Memory B cell (primary cell): ENCODE measurements at places on chromosomes 11 and 22.

DNA sequence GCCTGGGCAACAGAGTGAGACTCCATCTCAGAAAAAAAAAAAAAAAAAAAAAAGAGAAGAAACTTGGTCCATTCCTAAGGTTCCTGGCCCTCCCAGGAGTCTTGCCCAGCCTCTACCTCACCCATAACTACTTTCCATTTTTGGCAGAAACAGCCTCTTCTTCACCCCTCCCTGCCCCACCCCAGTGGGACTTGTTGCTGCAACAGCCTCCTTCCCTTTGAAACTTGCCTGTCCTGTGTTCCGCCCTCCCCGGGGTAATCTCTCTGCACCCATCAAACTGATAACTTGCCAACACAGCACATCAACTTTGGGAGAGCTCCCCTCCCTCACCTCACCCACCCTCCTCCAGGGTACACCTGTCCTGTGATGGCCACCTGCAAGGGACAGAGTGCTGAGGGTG lies 10.0 kb upstream of the FAM83F start:
- no peak for DNase-seq

GRCh38 chr11:65323813-65324212 lies 9.1 kb downstream of the CDC42EP2 start:
- no peak for DNase-seq

GRCh38 chr22:41247703-41248102 lies 7.0 kb upstream of the CHADL start:
- DNase-seq: no peak

DNA sequence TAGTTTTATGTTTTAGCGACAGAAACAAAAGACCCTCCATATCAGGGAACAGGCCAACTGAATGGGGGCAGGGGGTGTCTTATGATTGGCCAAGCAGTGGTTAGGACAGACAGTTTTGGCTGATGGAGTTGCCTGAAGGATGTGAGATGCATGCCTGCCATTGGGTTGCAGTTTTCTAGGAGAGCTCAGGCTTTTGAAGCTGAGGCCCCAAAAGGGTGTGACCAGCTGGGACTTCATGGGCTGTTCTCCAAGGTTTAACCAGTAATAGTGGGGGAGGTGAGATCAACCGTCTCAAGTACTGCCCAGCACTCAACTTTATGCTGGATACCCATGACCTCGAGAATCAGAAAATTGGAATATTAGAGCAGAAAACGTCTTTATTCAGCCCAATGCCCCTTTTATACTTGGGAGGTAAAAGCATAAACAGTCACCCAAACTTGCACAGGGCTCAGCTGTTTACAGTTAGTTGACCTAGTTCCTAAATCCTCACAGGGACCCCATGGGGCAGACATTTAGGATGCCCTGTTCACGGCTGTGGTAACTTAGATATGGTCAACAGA lies 13.5 kb downstream of the DTX4 start:
- no peak for DNase-seq

GRCh38 chr11:20963596-20963995 lies 294.2 kb downstream of the NELL1 start:
- no peak for DNase-seq

DNA sequence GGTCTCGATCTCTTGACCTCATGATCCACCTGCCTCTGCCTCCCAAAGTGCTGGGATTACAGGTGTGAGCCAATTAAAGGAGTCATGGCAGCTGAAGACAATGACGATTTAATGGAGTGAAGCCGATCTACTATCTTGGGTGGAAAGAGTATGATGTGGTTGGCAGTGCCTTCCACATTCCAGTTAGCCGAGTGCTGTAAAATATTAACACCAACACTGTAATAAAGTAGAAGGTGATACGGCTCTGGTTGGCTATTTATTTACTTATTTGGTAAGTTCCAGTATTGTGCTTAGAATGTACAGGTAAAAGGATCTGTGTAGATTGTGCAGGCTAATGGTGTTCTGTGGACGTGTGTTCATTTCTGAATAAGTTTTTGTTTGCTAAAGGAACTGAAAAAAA lies 149.6 kb upstream of the MTMR2 start:
- DNase-seq: no peak

- DNase-seq: no peak
These were observed 13.4 kb downstream of the LGR4 start for GRCh38 chr11:27459191-27459590.

- DNase-seq: peak; percentile 82
These were observed 3.6 kb downstream of the FIBP start for GRCh38 chr11:65884716-65885092.

DNA sequence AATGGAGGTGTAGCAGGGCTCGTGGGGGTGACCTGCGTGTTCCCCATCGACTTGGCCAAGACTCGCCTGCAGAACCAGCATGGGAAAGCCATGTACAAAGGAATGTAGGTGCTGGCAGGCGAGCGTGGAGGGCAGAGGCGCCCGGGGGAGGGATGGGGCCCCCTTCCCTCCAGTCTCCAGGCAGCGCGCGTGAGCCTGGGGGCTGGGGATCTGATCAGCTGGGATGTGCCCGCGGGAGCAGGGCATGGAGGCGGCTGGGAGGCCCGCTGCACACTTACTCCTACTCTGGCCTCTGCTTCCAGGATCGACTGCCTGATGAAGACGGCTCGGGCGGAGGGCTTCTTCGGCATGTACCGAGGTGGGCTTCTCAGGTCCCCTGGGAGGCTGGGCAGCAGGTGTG lies 17.8 kb downstream of the SLC25A18 start:
- DNase-seq: no peak

GRCh38 chr11:123069908-123070821 lies 8.2 kb upstream of the HSPA8 start:
- DNase-seq: no peak

- no peak for DNase-seq
These were observed 103.5 kb downstream of the DDX10 start for GRCh38 chr11:108768370-108768769.

GRCh38 chr11:34135439-34135838 lies 30.0 kb downstream of the NAT10 start:
- no peak for DNase-seq

GRCh38 chr11:4798427-4799183 lies 5.6 kb downstream of the OR52R1 start:
- DNase-seq: no peak

DNA sequence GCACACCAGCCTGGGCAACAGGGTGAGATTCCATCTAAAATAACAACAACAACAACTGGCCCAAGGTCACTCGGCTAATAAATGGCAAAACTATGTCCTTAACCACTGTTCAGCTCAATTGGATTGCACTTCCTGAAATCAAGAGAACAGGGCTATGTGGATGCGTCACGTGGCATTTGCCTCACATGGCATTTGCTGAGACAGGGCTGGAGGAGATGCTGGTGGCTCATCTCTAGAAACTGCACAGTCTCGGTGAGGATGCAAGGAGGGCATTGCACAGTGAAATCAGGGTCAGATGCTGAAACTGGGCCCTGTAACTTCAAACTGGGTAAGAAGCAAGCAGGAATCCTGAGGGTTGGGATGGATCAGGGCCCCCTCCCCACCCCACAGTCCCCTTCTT lies 171.9 kb downstream of the BUD13 start:
- DNase-seq: no peak

- DNase-seq: no peak
These were observed 1.0 kb downstream of the CHRM4 start for GRCh38 chr11:46390331-46391171.

GRCh38 chr11:45212566-45213315 lies 66.3 kb downstream of the PRDM11 start:
- no peak for DNase-seq

DNA sequence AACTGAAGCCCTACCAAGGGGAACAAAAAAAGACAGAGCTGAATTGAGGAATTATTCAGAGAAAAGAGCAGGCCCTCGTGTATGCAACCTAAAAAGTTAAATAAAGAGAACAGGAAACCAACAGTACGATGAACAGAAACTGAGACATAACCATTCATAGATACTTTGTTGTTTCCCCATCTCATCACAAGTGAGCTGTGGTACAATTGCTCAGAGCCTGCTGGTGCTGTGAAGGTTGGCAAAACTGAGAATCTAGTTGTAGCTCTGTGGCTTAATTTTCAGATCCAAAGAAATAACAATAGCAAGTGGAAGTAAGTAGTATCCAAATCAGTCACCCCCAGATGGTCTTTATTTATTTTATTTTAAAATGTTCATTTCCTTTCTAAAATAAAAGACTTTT lies 37.7 kb upstream of the BLID start:
- no peak for DNase-seq

DNA sequence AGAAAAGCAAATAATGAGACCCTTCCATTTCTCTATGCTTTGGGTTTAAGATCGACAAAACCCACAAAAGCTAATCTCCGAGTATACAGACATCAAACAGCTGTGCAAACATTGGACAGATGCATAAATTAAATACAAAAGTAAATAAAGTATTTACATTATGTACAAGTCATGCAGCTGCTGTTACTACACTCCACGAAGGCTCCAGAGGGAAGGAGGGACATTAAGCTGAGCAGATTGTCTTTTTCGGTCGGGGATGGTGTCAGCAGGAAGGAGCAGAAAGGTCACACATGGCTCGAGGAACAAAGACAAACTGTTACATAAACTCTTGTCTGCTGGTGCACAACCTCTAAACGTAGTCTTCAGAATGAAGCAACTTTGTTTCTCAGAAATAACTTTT lies 88.8 kb upstream of the BARX2 start:
- no peak for DNase-seq

DNA sequence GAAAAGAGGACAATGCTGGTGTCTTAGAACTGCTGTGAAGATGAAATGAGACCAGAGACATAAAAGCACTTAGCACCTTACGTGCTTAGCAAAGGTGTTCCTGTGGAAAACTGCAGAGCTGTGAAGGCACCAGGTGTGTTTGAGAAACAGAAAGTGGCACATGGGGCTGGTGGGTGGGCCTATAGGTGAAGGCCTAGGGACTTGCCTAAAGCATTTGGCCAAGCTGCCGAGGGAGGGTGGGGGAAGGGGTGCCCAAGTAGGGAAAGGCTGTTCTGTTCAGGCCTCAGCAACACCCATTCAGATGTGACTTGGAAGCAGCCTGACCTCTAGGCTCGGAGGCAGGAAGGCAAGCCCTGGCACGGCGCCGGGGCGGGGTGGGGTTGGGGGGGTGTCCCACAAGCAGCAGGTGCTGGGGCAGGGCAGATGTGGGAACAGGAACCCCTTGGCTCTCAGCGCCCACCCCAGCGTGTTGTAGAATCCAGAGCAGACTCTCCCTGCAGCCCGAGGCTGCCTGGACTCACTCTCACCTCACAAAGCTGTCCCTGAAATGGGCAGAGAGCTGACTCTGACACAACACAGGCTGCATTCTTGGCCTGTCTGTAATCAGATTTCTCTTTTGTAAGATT lies 366.7 kb upstream of the NARS2 start:
- DNase-seq: no peak

GRCh38 chr22:29824677-29825076 lies 13.4 kb downstream of the ASCC2 start:
- no peak for DNase-seq

DNA sequence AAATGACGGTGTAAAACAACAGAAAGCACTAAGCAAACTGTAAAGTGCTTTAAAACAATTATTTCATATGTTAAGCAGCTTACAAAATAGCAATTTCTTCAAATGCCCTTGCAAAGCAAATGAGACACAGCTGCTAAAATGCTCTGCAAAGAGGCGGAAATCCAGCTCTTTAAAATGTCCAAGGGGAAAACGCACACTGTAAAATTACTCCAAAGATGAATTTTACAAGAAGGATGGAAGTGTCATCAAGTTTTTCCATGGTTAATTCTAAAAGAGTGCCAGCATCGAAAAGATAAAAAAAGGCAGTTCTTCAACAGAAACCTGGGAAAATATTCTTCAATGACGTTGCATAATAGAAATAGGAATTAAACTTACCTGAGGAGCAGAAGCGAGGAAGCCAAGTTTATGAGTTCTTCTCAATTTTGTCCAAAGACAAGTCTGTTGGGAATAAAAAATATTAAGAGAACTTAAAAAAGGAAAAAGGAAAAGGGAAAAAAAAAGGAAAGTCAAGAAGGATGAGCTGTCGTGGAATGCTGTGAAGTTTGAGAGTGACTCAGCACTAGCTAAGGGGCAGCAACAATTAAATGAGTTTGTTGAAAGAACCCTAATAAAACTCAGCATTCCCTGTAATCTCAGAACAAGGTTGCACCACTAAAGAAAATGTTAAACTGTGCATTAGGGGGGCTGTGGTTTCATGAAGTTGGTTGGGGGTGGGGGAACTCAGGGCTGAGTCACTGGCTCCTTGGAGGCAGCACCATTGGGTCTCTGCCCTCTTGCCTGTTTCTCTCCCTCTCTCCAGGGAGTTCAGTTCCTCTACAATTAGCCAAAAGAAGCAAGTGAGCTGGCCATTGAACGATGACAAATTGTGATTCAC lies 64.2 kb upstream of the BLID start:
- no peak for DNase-seq

- no peak for DNase-seq
These were observed 34.8 kb downstream of the CD82 start for GRCh38 chr11:44600261-44600660.

GRCh38 chr11:101323997-101324396 lies 194.4 kb upstream of the PGR start:
- DNase-seq: no peak

- no peak for DNase-seq
These were observed 45.5 kb downstream of the GAS2 start for GRCh38 chr11:22711880-22712279.

DNA sequence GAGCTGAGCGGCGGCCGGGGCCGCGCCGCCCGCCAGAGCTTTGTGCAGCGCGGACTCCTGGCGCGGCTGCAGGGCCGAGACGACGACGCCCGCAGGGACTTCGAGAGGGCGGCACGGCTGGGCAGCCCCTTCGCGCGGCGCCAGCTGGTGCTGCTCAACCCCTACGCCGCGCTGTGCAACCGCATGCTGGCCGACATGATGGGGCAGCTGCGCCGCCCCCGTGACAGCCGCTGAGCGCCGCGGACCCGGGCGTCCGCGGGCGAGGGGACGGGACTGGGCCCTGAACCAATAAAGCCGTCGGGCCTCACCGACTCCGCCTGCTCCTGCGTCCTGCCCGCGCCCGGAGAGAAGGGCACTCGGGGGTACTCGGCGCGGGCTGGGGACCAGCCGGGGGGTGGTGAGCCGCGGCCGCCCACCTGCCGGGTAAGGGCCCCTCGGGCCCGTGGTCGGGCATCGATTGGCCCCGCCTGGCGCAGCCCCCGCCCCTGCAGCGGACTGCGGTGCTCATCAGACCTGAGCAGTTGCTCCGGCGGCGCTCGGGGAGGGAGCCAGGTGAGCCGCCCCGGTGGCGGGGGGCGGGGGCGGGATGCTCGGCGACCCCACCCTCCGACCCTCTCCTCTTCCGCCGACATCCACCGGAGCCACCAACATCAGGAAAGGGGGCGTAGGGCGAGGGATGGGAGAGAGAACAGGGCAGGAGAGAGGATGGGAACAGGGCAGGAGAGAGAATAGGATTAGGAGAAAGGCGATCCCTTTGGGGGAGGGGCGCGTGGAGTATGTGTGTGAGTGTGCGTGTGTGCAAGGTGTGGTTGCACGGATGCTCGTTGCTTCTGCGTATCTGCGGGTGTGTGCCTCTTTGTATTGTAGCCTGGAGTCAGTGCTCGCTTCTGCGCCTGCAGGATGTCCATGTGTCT lies at the start of gene TMEM25:
TSS of gene TMEM25 (plus strand) at position 510 of the 914 bp plus-strand sequence. CDS start 610 bp downstream, outside the sequence.
- peak; percentile 47 for DNase-seq
